ENCODE measurements at places on chromosomes 6 and 20.

DNA sequence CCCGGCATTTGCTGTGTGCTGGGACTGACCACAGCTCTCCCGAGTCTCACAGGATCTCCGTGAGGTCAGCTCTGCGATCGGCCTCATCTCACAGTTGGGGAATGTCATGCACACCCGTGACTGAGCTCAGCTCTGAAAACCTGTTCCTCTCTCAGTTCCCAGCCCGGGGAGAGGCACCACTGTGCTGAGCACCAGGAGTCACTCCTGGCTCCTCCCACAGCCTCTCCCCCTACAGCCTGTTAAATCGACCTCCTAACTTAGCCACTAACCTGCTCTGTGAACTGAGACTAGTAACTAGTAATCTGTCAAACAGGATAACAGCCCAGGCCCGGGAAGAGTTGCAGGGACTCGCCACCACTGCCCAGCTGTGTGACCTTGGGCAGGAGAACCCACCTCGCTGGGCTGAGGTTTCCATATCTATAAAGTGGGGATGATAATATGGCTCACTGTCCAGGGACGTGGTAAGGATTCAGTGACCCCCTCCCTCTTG is 20.1 kb upstream of the NOL4L start:
- DNase-seq, result no peak

DNA sequence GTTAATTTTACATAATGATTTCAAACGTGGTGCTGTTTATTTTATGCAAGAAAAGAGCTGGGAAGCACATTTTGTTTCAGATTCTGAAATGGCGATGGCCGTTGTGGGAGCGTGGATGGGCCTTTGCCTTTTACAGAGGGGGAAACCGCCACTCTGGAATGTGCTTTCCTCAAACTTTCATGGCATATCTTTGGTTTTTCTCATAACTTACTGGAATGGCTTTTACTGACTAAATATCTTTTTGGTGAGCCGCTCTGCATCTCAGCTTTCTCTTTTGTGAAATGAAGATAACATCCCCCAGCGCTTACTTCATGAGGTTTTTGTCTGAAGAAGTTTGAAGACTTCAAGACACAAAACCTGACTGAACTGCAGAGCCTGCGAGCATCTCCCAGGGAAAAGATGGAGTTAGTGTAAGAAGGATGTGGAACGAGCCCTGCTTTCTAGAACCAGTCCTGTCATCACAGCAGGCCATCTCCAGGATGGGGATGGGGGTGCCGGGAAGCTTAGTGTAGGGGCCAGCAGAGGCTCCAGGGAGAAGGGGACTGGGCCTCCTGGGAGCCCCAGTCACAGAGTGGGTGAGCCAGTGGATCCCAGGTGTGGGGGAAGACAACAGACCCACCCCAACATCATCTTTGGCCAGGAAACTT is 61.8 kb upstream of the TIAM2 start:
- no peak for DNase-seq

DNA sequence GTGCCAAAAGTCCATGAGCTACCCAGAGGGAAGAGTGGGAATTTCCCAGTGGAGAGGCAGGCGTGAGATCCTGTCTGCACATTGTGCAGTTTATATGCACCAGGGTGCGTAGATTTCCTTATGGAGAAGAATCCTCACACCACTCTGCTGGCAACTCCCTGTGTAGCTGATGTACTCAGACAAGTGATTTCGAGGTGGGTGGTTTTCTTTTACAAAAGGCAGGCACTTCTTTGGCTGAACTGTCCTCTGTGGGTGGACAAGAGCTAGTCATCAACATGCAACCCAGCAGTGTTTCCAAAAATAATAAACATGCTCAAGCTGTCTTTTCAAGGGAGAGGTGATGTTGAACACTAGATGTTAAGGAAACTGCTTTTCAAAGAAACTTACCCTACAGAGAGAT is 121.7 kb upstream of the NXT1 start:
- no peak for DNase-seq

GRCh38 chr20:58133020-58133808 is 95.2 kb downstream of the ANKRD60 start:
- no peak for DNase-seq

GRCh38 chr6:87436435-87436834 is 28.7 kb downstream of the CFAP206 start:
- DNase-seq, result peak; percentile 90

DNA sequence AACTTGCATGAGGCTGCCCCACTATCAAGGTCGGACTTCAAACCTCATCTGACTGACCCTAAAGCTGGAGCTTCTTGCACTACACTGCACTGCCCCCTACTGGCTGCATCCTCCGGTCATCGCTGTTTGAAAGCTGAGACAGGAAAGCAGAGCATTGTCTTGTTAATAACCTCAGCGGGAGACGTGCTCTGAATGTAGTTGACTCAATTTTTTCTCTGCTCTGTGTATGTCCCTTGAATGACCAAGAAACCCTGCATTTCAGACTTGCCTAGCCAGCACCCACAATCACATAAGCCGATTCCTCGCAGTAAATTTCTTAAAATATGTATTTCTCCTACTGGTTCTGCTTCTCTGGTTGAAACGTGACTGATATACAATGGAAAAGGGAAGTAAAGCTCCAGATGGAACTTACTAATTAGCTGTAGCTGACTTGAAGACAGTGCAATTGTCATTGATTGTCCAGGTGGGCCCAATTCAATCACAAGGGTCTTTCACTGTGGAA is 27.8 kb downstream of the TCF21 start:
- DNase-seq, result peak; percentile 94

- DNase-seq, result no peak
Observed at GRCh38 chr6:33199687-33200218, 712 bp downstream of the RXRB start.

DNA sequence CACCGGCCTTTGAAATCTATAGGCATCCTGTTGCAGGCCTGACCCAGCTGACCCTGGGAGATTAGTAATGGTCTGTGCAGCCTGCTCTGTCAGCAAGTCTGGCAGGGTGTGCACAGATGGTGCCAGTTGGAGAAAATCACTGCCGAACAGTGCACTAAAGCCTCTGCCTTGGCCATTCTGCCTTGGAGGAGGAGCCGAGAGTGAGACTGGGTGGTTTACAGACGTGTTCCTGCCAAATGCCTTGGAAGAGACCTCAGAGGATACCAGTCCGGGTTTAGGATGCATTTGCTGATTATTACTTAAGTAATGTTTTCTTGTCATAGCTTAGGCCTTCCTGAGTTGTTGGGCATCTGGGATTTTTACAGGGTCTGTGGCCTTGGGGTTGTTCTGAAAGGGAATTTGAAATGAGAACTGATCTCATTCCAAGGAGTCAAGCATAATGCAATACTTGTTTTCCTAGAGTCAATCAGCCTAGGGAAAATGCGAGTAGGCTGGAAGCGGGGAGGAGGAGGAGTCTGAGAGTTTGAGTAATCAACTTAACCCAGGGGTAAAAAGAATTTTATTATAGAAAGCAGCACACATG is 292.1 kb downstream of the SOX4 start:
- peak; percentile 83 for DNase-seq

DNA sequence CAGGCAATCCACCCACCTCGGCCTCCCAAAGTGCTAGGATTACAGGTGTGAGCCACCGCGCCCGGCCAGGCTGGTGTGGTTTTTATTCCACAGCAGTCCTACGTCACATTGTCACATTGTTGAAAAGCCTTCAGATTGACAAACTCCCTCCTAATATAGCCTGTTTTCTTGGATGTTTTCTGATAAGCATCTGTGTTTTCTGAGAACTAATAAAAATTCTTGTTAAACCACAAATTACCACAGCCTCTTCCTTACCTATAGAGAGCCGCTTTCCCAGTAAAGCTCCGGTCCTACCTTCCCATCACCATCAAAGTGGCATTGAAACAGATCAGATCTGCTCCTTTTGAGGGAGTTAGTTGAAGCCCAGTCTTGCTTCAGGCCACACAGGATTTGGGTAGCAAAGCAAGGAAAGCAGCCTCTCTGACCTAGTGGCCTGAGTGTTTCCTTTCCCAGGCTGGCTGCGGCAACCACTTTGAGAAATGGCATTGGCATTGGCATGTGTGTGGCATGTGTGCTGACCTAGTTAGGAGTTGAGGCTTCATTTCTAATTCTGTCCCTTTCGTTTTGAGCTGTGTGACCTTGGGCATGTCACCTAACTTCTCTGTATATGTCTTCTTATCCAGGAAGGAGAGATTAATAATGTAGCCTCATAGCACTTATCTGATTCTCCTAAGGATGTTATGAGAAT is 1.7 kb upstream of the PKIG start:
- DNase-seq, result no peak

DNA sequence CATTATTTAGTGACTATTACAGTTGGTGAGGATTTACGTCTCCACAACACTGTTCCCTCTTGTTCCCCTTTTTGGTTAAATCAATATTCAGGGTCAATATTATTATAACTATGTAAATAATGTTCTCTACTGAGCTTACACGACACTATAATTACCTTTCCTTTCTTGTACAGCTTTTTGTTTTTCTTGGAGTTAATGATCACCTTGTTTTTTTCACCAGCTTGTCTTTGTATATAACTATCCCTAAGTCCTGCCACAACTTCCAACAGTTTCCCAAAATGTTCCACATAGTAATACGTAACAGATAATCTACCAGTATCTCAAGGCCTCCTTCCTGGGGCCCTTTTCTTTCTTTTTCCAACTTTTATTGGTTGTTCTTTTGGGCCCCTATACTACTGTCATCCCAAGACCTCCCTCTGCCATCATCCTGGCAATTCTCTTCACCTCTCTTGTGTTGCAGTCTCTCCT is 142.0 kb upstream of the SOX4 start:
- DNase-seq, result no peak

Measured in kidney (tissue), 22 donors.